ENCODE measurements at places on chromosomes 13 and 19.
A peak's percentile ranks its signal among the peaks of the same experiment; 100 is the strongest.

DNA sequence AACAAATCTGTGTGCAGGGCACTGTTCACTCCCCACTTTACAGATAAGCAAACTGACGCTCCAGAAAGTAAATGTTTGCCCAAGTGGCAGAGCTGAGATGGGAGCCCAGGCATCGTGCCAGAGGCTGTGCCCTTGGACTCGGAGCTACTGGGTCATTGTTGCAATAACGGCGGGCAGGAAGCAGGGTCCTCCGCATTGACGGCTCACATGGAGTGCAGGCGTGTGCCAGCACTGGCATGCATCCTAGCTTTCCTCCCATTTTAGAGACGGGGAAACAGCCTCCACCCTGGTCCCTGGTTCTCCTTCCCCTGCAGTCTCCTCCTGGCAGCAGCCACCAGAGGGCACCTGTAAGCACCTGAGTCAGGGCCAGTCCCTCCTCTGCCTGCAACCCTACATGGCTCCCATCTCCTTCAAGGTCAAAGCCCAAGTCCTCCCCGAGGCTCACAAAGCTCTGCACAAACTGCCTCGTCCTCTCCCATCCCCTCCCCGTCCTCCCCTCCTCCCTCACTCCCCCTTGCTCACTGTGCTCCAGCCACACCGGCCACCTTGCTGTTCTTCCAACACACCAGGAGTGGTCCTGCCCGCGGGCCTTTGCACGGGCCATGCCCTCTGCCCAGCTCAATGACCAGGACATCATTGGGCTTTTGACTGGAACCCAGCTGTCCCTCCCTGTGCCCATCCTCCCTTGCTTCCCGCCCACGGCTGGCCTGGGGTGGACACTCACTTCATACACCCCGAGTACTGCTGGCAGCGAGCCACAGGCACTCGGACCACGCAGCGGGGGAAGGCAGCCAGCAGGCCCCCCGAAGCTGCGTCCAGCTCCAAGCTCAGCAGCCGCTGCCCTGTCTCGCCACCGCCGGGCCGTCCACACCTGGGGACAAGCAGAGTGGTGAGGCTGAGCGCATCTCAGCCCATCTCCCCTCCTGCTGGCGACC lies 7.7 kb upstream of the LRG1 start:
- no peak for DNase-seq

DNA sequence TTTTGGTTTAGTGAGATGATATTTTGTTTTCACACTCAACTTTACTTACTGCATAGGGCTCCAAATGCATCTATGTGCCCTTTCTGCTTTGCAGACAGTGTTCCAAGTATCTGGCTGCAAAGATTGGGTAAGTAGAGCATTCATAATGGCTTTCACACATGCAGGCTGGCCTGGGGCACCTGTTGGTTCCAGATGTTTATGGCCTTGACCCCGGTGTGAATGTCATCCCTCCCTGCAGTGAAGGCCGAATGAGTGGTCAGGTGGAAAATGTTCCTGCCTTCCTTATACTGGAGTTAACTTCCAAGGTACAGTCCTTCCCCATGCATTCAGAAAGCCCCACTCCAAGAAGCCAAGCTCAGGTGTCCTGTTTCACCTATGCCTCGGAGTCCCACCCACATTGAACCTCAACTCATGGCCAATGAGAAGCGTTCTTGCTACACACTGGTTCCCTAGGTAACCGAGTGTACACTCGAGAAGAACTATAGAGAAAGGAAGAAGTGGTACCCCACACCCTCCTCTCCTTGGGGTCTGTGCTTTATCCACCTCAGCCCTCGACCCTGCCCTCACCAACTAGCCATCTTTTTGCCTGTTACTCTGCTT lies 23.0 kb upstream of the ZNF536 start:
- peak; percentile 8 for DNase-seq

GRCh38 chr19:44575116-44575700 lies 38.2 kb upstream of the IGSF23 start:
- no peak for DNase-seq

GRCh38 chr13:66443926-66444325 lies 786.2 kb downstream of the PCDH9 start:
- DNase-seq = no peak

DNA sequence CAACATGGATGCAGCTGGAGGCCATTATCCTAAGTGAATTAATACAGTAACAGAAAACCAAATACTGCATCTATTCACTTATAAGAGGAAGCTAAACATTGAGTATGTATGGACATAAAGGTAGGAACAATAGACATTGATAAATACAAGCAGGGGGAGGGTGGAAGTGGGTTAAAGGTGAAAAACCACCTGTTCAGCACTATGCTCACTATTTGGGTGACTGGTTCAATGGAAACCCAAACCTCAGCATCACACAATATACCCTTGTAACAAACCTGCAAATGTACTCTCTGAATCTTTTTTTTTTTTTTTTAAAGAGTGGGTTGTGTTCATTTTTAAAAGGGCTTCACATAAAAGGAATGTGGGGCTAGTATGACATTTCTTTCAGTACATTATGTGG lies 26.9 kb upstream of the CPB2 start:
- no peak for DNase-seq

GRCh38 chr13:33080972-33081590 lies 64.9 kb downstream of the KL start:
- DNase-seq = no peak

- DNase-seq = no peak
Measured at GRCh38 chr13:40578055-40578454, 88.4 kb downstream of the FOXO1 start.
